Fibroblast of skin of left biceps (primary cell): ENCODE measurements at places on chromosomes 12 and 14.

- no peak for DNase-seq
Measured at GRCh38 chr14:51284241-51284640, 44.2 kb downstream of the TMX1 start.

DNA sequence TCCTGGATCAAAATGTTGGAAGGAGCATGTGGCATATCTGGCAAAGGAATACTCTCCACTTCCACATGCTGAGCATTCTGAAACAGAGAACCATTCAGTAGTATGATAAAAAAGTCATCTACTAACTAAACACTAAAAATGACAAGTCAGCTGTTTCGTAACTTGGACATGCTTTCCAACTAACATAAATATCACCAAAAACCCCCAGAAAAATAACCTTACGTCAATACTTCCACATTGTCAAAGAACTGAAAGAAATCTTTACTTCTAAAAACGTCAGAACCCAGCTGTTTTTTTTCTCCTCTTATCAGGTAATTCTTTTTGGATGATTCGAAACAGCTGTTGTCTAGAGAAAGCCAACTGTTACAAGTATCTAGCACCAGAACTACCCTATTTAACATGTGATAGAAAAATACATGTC lies 8.2 kb downstream of the WBP11 start:
- DNase-seq: no peak

DNA sequence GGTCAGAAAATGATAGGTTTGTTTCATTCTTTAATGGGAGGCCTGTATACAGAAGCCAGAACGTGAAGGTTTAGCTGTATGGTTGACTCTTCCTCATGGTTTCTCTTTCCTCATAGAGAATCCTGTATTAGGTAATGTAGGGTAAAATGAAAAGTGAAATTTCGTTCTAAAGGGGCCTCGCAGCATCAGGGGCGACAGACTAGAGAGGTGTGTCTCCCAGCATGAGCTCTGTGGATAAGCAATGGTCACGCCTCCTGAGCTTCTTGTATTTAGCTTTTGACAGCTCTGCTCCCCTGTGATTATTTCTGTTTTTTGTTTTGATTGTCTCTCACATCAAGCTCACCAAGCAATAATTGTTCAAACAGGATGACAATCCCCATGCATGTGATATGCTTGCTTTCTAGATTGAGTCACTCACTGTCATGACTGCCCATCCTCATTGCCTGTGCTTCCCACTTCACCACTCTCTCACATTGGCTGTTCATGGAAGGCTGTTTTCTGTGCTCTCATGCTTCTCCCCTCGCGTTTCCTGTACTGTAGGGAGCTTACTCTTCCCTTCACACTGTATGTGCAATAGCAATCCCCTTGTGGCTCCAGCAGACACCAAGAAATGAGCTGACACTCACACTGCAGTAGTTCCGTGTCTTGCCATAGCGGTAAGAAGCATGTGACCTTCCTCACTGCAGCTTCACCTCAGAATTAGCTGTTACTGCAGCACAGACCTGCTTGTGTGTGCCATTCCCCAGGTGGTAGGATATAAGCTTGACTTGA lies 44.0 kb downstream of the RAD52 start:
- DNase-seq: no peak

- DNase-seq: no peak
Measured at GRCh38 chr14:64012003-64012402, 159.2 kb downstream of the SYNE2 start.

GRCh38 chr12:68468036-68468435 lies 135.9 kb upstream of the MDM1 start:
- DNase-seq: no peak

GRCh38 chr14:74326369-74327152 lies 21.7 kb upstream of the VRTN start:
- no peak for DNase-seq

DNA sequence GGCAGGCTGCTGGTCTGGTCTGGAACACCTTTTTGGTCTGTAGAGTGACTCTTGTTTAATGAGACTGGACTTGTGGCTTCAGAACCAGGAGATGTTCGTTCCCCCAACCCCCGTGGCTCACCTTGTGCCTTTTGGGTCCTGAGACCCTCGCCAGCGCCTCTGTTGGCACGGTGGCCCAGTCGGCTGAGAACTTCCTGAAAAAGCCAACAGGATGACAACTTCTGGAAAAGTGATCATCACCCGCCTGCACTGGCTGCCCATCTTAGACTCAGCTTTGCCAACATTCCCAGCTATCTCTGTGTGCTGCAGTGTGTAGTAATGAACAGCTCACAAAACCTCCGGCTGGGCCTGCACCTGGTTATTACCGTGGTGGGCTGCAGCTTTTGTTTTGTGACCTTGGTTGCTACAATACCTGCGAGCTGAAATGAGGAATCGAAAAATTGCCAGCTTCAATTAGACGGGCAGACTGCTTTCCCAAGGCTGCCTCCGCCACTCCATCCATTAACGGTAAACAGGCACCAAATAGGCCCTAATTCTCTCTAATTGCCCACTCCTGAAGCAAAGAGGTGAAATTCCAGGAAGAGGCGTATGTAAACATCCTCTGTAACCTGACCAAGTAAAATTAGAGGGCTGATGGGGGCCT lies 16.0 kb downstream of the MEG3 start:
- no peak for DNase-seq

- DNase-seq: no peak
Measured at GRCh38 chr14:78501909-78502308, 331.7 kb downstream of the NRXN3 start.

- no peak for DNase-seq
Measured at GRCh38 chr12:46446645-46447044, 74.1 kb upstream of the SLC38A2 start.

DNA sequence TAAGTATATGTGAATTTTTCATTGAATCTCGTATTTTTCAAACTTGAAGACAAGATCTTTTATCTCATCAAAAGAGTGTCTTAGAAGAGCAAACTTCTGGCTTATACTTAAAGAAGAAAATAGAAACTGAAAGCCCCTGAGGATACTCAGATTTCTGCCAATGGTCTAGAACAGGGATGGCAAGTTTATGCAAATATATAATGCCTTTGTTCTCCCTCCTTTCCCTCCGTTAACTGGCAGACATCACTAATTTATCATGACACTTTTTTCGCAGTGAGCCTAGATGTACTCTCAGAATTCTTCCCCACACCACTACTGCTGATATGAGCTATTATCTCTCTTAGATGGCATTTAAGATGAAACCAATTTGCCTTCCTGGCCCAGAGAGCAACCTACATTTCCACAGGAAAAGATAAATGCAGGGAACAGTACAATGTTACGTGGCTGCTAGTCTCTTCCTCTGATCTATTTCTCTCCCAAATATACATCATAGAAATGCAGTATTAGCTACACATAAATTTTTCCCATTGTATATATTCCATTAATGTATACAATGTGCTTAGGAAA lies 40.0 kb upstream of the DAAM1 start:
- no peak for DNase-seq

DNA sequence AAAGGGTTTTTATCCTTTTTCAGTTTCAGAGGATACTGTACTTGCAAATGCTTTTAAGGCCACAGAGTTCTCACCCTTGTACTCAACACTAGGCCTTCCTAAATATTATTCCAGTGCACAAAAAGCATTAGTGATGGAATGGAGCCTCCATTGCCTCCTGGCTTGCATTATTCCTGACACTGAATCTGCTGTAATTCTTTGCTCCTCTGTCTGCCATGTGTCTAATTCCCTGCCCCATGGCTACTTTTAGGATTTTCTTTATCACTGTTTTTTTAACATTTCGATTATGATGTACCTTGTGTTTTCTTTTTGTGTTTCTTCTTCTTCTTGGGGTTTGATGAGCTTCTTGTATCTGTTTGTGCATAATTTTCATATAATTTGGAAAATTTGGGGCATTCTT lies 29.5 kb downstream of the SUSD6 start:
- no peak for DNase-seq

GRCh38 chr14:71959055-71959454 lies 26.8 kb downstream of the RGS6 start:
- no peak for DNase-seq

DNA sequence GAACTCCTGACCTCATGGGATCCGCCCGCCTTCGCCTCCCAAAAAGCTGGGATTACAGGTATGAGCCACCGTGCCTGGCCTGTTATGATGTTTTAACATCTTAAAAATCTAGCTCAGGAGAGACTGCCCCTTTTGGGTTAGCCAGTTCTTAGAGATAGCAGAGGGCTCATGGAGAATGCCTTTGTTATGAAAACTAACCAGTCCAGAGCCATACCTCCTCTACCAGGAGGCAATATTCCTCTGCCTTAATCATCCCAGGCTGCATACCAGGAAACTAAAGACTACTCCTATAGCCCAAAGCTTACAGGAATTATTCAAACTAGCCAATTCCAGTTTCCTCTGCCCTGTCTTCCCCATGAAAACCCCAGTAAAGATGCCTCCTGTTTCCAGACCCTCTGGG lies 96.0 kb upstream of the MDM1 start:
- DNase-seq: no peak

- no peak for DNase-seq
Measured at GRCh38 chr12:18731156-18731555, 6.7 kb downstream of the PLCZ1 start.

GRCh38 chr12:47736877-47737676 lies 11.8 kb upstream of the ENDOU start:
- no peak for DNase-seq

DNA sequence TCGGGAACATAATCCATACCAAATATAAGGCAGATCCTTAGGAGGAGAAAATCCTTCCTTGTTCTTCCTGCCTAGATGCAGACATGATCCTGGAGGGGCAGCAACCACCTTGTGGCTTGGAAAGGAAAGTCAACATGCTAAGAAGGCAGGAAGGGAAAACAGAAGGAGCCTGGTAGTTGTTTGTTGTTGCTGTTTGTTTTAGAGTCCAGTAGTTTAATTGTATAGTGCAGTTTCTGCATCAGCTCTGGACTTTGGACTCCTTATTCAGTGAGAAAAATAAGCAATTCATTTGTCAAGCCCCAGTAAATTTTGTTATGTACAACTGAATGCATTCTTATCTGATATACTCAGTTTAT lies 45.7 kb upstream of the APPL2 start:
- DNase-seq: no peak

DNA sequence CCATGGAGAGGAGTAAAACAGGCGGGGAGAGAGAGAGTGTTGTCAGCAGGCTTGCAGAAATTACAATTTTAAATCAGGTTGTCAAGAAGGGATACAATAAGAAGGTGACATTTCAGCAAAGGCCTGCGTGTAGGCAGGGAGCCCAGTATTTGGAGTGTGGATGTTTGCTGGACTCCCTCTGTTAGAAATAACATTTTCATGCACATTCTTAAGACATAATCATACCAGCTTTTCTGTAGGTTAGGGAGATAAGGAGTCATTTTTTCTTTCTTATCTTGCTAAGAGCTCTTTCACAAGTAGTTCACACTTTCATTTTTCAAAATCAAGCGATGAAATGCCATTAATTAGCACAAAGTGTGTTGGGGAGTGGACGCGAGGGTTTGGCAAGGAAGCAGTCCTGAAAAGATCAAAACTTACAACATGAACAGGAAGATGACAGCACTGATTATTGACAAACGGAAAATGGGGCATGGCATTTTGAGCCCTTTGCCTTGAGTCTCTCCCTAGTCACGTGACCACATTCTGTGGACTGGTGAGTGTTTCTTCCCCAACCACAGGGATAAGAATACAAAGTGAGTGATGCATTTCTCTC lies 160.2 kb downstream of the DAD1 start:
- no peak for DNase-seq

GRCh38 chr12:74412606-74413230 lies 124.9 kb upstream of the ATXN7L3B start:
- DNase-seq: no peak

- no peak for DNase-seq
Measured at GRCh38 chr12:74626397-74626796, 88.8 kb downstream of the ATXN7L3B start.

DNA sequence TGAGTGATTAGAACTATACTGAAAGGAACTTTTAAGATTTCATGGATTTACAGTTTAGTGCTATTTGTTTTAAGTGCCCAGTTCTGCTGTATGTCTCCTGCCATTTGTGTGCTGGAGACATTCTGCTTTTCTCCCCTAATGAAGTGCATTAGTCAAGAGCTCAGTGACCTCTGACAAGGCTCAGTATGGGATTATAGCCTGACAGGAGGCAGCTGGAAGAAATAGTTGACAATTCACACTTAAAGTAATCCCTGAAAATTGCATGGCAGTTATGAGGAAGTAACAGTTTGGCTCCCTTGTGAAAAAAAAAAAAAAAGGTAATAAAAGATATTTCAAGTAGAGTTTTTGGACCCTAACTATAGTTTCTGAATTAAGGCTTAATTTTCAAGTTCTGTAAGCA lies 70.3 kb downstream of the ALX1 start:
- DNase-seq: no peak

DNA sequence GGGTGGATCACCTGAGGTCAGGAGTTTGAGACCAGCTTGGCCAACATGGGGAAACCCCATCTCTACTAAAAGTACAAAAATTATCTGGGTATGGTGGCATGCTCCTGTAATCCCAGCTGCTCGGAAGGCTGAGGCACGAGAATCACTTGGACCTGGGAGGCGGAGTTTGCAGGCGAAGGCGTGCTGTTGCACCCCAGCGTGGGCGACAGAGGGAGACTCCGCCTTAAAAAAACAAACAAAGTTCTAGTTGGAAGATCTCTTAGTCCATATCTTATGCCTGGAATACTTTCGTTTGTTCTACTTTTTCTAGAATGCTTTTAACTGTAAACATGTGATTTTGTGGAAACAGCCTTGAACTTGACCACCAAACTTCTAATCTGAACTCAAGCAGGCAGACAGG lies 38.7 kb downstream of the PPHLN1 start:
- no peak for DNase-seq

- no peak for DNase-seq
Measured at GRCh38 chr12:13444076-13444475, 247.6 kb downstream of the EMP1 start.

- no peak for DNase-seq
Measured at GRCh38 chr14:61750708-61751474, 11.3 kb upstream of the SNAPC1 start.

DNA sequence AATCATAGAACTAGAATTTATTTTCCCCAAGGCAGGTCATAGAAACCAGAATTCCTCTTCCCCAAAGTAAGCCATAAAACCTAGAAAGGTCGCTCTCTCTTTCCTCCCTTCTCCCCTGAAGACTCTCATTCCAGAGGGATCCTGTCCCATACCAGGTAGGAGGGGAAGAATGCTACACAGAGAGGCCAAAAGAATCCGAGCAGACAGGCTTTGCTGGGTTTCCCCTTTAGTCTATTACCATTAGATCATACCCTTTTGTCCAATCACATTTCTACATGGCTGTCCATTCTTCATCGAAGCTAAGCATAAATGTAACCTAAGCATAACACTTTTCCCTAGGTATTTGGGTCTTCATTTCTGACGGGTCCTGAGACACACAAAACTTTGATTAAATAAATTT lies 204.5 kb downstream of the SPTSSA start:
- DNase-seq: no peak

GRCh38 chr12:45725631-45726602 lies 3.6 kb upstream of the ARID2 start:
- no peak for DNase-seq

GRCh38 chr12:124213666-124214347 lies 81.1 kb upstream of the RFLNA start:
- DNase-seq: no peak

GRCh38 chr14:33563191-33563900 lies 387.5 kb downstream of the EGLN3 start:
- no peak for DNase-seq
